ENCODE measurements at places on chromosomes 1 and 21.
A peak's percentile ranks its signal among the peaks of the same experiment; 100 is the strongest.

DNA sequence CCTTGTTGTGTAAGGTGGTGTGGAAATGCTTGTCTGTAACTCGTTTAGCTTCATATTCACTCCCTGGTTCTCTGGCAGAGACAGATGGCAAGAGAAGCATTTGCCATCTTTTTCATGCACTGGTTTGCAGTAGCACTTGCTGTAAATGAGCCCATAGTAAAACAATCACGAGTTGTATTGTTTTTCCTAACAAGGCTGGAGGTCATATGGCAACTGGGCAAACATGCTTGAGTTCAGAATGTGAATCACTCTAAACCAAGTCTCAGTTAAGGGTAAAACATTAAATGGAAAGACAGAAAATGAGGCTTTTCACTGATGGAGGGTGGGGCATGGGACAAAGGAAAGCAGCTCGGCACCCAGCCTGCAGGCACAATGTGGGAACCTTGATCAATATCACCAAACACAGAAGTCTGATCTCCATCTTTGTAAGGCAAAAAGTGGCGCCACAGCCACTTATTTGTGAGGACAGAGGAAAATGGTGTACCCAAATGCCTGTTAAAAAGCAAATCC is 26.5 kb upstream of the LPAR3 start:
- no peak for DNase-seq

DNA sequence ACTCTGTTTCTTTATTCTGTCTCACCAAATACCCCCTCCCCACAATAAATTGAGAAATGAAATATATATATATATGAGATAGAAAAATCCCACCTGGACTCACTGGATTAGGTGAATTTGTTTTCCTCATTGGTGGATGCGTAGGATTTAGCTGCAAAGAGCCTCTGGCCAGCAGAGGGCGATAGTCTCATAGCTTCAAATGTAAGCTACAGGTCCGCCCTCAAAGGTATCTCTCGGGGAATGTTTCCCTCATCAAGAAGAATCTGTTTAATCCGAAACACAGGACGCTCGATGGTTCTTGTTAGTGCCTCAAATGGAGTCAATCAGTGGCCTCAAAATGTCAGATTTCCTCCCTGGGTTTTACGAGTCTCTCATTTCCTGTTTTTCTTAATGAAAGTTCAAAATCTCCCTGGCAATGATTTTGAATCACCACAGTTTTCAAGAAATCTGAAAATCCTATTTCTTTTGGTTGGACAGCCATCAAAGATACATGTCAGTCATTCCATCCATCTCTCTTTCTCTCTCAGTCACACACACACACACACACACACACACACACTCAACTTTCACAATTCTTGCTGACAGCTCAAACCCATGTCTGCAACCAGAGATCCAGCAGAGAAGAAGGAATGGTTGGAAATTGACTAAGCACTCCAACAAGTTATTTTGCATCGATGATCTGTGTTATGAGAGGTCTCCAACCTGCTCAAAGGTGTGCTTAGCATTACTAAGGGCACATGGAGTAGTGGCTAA is 13.9 kb upstream of the CAMK1G start:
- peak; percentile 78 for DNase-seq

DNA sequence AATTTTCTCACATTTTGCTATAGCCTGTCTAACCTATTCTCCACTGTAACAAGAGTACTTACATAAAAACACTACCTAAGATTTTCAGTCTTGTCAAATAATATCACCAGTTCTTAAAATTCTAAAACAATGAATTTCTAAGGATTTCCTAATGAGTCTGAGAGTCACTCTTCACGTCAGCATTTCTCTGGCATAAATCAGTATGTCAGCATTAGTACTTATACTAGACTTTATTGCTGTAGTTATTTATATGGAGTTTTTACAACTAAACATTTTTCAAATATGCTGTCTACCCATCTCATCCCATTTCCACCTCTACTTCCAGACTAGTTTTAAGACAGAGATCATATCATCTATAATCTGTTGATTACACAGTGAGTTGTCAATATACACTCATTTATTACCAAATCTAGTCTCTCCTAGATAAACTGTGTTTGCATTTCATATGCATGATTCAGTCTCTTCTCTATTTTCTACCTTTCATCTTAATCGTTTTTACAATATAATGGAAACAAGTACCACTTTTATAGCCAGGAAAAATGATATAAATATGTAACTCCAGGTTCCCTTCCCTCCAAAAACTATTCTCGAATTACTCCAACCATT is 32.8 kb downstream of the LIN9 start:
- no peak for DNase-seq

GRCh38 chr21:45325206-45326168 is 37.8 kb upstream of the POFUT2 start:
- DNase-seq = no peak

GRCh38 chr1:212650228-212650627 is 41.7 kb downstream of the ATF3 start:
- DNase-seq = no peak

DNA sequence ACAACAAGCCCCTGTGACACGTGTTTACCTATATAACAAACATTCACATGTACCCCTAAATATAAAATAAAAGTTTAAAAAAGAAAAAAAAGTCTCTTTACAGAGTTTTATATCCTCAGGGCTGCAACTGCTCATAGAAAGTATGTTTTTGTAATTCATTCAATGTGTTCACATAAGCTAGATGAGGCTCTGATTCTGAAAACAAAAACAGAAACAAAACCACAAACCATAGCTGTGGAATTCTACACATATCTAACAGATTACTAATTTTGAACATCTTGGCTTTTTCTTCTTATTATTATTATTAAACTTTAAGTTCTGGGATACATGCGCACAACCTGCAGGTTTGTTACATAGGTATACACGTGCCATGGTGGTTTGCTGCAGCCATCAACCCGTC is 579.6 kb upstream of the ZRANB2 start:
- DNase-seq = no peak

GRCh38 chr1:115679141-115679611 is 37.4 kb downstream of the VANGL1 start:
- no peak for DNase-seq

GRCh38 chr1:234539666-234540403 is 60.9 kb upstream of the TARBP1 start:
- DNase-seq = no peak

GRCh38 chr1:114540821-114541220 is 29.8 kb upstream of the TRIM33 start:
- DNase-seq = no peak

DNA sequence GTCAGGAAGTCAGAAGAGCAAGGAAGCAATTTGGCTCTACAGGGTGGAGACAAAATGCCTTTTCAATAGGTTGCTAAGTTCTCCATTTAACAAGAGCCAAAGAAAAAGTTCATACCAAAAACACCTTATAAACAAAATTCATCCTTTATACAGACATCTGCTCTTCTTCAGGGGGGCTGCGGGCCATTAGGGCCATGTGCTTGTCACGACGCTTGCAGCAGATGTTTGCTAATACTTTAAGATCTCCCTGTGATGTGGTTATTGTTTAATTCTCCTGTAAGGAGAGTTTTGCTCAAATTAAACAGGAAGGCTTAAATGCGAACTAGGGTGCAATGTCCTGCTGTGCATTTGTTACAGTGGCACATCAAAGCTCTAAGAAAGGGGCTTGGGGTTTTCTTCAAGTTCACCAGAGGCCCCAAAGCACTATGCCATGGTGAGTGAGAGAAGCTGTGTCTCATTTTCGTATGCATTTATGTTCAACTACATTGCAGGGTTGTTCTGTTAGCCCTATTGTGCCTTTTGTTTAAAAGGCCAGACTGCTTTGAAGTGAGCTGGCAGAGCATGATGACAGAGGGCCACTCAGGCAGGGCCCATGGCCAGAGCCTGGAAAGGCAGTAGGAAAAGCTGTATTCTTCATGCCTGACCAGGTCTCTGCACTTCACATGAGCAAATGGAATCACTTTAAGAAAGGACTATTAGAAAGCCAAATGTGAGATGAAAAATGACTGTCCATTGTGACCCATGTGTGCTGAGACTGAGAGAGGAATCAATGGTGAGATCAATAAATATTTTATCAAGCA is 24.8 kb upstream of the NTPCR start:
- no peak for DNase-seq

DNA sequence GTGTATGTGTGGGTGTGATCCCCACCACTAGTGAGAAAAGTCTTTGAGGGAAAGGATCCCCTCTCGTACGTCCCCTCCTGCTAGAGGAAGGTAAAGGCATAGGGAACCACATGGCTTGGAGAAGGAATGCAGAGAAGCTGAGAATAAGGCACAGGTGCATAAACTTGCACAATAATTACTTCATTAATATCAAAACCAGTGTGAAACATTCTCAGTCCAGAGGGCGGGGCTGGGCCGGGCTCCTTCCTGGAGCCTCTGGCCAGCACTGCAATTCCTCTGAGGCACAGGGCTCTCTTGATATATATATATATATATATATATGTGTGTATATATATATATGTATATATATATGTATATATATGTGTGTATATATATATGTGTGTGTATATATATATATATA is 162.6 kb downstream of the TSEN15 start:
- DNase-seq = no peak

DNA sequence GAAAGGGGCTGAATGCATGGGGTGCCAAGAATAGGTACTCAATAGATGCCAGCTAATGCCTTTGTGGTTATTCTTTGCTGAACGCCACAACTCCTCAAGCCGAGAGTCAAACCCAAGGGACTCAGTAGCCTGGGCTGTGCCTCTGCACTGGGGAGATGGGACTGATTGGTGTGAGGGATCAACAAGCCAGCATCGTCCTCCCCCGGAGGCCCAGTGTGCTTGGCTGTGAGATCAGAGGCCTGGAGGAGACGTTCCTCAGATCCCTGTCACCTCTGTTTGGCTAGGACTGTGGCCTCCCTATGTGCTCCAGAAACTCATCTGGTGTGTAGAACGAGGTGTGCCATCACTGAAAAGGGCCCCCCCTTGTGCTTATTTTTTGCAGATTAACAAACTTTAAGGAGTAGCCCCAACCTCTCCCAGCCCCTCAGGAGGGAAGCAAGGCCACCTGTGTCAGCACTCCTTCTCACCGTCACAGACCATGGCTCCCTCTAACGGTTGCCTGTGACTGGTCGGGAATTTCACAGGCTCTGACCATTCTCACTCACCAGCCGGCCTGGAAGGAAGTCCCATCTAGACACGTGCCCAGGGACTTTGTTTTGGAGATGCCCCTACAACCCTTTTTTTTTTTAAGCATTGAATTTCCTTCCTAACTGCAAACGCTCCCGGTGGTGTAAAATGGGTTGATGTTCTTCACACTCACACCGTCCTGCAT is 194.0 kb upstream of the VAMP3 start:
- DNase-seq = no peak

GRCh38 chr1:114155706-114156105 is 2.0 kb upstream of the SYT6 start:
- no peak for DNase-seq

- DNase-seq = no peak
Measured at GRCh38 chr1:17912491-17912890, 157.4 kb downstream of the ACTL8 start.

DNA sequence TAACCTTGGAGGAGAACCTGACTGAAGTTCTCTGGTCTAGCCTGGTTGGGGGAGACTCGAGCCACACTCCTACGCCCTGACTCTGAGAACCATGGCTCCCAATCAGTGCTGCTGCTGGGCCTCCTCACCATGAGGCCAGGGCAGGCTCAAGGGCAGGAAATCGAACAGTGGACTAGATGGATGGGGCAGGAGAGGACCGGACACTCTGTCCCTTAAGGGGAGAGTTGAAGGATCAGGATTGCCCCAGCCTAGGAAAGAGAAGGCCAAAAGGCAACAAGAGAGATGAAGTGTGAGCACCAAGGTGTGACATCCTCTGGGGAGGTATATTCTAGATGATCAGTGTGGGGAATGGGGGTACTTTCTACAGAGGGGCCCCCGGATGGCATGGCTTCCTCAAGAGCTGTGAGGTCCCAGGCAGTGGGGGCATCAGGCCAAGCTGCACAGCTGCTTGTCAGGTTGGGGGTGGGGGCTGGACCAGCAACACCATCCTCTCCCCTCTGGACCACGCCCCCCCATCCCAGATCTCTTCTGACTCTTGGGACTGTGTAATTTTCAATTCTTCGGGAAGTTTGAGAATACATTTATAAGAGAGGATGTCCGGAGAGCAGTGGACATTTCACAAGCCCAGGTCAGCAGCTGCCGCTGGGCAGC is 34.0 kb downstream of the MX1 start:
- DNase-seq = no peak

DNA sequence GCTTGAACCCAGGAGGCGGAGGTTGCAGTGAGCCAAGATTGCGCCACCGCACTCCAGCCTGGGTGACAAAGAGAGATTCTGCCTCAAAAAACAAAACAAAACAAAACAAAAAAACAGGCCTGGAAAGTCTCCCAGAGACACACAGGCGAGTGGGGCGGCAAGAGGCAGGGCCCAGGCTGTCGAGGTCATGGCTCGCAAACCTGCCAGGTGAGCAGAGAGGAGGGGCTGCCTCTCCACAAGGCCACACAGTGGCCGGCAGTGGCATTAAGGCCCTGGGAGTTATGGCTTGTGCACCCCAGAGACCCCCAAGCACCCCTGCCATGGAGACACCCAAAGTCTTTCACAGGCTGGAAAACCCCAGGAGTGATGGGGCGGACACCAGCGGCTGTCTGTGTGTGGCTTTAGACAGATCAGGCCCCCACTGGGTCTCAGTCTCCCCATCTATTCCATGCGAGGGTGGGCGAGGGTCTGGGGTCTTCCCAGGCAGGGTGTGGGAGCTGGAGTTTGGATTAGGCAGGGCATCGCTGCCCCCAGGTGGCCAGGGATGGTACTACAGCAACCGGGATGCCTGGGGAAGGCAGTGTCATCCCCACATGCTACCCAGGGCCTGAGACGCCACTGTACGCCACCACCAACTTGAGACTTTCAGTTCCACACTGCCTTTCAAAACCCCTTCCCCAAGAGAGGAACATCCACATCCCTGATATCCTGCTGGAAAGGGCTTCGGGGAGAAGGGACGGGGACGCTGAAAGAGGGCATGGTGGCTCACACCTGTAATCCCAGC is 7.3 kb upstream of the CTRC start:
- DNase-seq = peak; percentile 78

GRCh38 chr1:228037401-228038386 is 30.9 kb downstream of the WNT3A start:
- DNase-seq = peak; percentile 38

DNA sequence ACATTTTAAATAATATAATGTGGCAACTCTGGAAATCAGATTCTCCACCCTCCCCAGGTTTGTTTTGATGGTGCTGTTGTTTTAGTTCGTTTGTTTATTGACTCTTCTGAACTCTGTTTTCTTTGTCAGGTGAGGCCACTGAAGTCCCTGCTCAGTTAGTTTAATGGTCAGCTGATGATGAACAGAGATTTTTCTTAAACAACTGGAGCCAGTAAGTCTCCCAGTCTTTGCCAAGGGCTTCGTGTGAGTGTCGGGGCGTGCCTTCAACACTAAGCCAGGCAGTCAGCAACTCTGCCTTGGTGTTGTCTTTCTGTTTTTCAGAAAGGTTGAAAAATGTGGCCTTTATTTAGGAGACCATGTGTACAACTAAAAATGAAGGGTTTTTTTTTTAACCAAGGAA is 58.9 kb downstream of the TEX35 start:
- no peak for DNase-seq

GRCh38 chr1:175433532-175434282 is 241.1 kb upstream of the KIAA0040 start:
- DNase-seq = no peak

GRCh38 chr1:53627031-53627430 is 111.9 kb downstream of the GLIS1 start:
- no peak for DNase-seq
